ENCODE measurements at places on chromosomes 12 and 14. TPM values are rescaled to one million over a fixed set of nuclear protein-coding genes. Genes with fewer than 3 reads are reported as not detected.

- DNase-seq: no peak
These were observed 188.3 kb downstream of the DAD1 start for GRCh38 chr14:22400655-22401259.

DNA sequence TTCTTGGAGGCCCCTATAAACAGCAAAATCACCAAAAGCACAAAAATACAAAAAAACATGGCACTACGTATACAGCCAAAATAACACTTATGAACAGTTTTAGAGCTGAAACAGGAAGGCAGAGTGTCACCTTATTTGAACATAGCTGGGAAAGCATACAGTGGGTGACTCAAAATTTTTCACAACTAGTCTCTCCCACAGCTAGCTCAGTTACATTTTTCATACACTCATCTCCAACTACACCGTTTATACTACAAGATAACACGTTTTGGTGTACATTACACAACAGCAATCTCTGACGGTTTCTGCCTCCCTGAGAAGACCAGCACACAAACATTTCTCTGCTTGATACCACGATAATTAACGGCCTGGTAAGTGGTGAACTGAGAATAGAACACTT lies 2.9 kb downstream of the RAD52 start:
- DNase-seq: no peak

AKAP6 gene
- 76.3 TPM for total RNA-seq

DNA sequence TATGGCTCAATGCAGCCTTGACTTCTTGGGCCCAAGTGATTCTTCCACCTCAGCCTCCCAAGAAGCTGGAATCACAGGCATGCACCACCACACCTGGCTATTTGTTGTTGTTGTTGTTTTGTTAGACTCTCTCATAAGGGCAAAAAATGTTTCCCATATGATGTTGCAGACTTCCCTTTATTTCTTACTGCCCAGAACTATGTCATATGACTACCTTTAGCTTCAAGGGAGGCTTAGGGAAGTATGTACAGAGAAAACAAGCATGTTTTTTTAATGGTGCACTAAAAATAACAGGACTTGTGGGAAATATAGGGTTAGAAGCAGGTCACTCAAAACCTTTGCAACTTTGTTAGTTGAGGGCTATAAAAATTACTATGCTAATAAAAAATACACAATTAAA lies 4.3 kb upstream of the GPR19 start:
- DNase-seq: no peak

- no peak for DNase-seq
These were observed 51.2 kb downstream of the DRAM1 start for GRCh38 chr12:101928556-101928955.

PPM1H gene
- total RNA-seq: 1.9 TPM

DNA sequence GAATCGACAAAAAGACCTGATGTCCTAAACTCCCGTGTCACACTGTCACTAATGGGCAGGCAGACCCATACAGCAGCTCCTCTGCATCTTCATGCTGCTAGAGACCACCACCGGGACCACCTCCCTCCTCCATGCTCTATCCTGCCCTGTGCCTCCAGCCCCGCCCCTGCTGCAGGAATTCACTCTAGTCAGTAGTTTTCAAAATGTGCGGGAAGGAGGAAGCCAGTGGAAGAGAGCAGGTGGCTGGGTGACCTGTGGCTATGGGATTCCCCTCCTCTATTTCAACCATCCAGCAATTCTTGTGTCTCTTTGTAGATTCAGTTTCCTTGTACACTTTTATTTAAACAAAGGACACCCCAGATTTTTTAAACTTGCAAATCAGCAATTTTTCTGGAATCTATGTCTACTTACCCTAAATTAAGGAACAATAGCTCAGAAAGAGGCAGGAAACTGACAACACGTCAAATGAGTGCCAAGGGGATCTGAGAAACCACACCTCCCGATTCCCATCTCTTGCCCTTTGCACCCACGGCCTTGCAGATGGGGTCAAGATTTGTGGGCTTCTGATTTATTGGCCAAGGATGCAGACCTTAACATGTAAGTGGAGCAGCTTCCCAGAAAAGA lies 20.4 kb upstream of the MAP1LC3B2 start:
- DNase-seq: no peak

GRCh38 chr12:27896419-27896990 lies 76.0 kb downstream of the PTHLH start:
- no peak for DNase-seq

DNA sequence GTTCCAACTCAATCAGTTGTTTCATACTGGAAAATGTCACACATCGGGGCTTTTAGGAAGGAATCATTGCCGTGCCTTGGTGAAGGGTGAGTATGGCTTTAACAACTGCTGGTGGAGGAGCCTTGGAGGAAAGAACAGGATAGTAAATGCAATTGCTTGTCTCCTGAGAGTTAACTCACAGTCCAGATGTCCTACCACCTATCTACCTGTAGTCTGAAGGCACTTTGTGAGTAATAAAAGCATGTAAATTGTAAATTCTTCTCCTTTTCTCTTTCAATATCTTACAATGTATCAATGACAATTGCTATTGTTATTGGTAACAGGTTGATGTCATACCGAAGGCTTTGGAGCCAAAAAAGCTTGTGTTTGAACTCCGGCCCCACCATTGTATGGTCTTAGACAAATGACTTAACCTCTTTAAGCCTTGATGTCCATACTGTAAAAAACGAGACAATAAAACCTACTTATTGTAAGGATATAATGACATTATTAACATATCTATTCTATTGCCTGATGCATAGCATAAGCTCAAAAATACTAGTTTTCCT lies 397.4 kb downstream of the ADAMTS20 start:
- no peak for DNase-seq

- peak; percentile 5 for DNase-seq
These were observed 31.6 kb upstream of the FICD start for GRCh38 chr12:108483213-108484059.

TSPAN11 gene
- 1.7 TPM for total RNA-seq

DNA sequence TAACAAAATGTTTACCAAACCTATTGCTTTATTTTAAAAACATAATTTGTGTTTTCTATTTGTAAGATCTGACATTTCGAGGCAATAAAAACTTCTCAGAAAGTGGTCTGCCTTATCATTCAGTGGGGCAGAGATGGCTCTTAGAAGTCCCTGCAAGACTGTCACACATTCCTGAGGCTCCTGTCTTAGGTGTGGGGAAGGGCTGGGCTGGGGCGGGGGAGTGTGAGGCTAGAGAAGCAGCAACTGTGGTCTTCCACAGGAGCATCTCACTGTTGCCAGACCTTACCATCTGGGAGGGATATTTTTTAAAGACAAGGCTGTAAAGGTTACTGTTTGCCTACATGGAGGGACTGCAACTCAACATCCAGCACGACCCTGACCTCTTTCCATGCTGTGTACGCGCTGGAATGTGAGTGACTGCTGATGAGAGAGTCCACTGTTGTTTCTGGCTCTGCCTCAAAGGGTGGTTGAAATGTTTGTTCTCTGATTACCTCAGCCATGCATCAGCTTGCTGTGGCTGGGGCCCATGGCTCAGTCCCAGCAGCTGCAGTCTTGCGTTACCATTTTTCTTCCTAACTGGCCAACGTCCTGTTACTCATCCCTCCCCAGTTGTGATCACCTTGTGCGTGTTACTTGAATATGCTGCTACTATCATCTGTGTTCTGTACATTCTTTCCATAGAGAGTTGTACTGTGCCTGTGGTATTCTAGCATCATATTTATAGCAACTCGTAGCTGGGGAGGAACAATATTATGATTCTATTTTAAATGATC lies 12.4 kb downstream of the ERG28 start:
- DNase-seq: peak; percentile 62

DNA sequence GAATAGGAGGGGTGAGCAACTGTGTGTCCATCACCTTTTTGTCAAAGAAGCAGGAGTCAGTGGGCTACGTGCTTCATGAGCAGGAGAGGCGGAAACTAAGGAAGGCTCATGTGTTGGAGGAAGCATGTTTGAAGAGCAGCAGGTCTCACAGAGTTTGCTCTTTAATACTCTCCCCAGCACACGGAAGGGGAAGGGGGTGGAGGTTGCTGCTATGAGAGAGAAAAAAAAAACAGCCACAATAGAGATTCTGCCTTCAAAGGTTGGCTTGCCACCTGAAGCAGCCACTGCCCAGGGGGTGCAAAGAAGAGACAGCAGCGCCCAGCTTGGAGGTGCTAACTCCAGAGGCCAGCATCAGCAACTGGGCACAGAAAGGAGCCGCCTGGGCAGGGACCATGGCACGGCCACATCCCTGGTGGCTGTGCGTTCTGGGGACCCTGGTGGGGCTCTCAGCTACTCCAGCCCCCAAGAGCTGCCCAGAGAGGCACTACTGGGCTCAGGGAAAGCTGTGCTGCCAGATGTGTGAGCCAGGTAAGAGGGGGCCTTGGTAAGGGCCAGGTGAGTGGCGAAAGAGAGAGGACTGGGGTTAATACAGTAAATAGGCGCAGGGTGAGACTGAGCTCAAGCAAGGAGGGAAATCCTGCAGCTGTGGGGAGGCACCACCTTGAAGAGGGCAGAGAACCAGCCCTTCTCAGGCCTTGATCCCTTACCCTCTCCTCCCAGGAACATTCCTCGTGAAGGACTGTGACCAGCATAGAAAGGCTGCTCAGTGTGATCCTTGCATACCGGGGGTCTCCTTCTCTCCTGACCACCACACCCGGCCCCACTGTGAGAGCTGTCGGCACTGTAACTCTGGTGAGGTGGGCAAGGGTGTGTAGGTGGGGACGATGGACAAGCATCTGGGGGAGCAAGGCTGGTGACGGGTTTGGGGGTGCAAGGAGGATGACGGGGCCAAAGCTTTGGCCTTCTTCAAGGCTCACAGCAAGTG lies at the start of gene CD27:
TSS of gene CD27 (plus strand) at position 252 of the 985 bp plus-strand sequence. CDS start at position 393, 141 bp downstream.
- no peak for DNase-seq

DNA sequence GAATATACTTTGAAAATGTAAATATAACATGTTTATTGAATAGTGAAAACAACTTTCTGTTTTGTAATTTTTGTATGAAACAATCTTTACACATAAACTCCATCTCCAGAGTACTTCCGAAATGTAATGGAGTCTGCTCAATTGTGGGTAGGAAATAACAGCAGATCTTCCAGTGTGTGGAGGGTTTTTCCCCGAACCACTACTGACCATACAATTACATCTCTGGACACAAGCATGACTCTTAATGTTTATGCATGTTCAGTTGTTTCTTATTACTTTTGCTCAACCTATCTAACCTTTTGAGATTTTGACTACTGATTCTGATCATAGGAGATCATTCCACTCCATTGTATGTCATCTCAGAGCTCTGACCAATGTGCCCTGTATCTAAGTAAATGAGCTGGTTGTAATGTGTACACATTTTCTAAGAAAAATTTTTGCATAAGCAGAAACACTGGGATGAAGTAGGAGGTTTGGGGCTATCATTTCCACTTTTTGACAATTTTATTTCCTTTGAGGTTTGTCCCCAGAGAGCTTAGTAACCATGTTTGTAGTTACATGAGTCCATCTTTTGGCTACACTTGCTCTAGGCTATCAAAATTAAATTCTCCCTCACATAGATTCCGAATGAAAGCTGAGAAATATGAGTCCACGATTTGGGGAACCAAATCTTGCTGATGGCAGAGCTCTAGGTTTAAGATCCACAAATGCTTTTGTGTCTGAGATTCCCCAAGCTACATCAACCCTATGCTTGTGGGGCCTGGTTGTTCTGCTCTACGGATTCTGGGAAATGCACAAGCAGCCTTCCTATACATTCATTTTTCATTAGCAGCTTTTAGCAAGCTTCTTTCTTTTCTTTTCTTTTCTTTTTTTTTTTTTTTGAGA lies 21.4 kb upstream of the CLEC4D start:
- no peak for DNase-seq

- DNase-seq: peak; percentile 77
These were observed 7.6 kb upstream of the AEBP2 start for GRCh38 chr12:19431407-19432308.

MMP14 gene
- 103 TPM for total RNA-seq

GRCh38 chr14:60989599-60989998 lies 8.6 kb downstream of the SLC38A6 start:
- no peak for DNase-seq

DNA sequence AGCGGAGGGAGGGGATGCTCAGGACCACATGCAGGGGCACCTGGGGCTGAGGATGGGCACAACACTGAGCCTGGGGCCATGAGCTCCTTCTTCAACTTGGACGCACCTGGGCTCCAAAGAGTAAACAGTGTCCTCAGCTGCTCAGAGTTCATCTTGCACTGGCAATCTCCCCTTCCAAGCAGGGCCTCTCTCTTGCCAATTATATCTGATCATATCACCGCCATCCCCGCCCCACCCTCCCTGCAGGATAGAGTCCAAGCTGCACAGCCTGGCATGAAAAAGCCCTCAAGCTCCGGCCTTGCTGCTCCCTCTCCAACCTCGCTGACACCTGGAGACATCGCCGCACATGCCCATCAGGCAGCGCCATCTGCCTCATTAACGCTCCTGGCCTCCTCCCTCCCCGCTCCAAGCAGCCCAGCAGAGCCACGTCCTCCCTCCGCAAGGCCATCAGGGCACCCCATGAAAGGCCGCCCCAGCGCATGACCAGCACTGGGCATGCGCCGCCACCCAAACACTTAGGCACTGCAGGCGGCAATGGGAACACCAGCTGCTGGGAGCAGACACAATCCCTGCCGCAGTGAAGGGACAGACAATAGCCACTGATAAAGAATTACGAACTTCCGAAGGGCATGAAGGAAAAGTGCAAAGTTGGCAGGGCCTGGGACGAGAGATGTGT lies 88.8 kb downstream of the CHGA start:
- DNase-seq: no peak

DNA sequence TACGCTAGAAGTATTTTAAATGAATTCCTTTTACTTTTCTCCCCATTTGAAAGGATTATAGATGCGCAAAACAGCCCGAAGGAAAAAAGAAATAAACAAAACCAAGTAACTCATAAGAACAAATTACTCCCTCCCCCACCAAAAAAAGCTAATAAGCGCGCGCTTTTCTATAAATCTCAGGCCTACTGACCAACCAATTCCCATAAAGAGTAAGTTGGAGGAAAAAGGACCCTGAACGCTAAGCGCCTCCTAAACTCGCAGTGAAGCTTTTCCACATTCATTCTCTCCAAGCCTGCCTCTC lies 588 bp downstream of the MBIP start:
- DNase-seq: no peak

NGB gene
- total RNA-seq: not detected

GRCh38 chr14:85978582-85979250 lies 448.8 kb downstream of the FLRT2 start:
- no peak for DNase-seq

USP44 gene
- total RNA-seq: 3.9 TPM

GRCh38 chr12:118714500-118714899 lies 266.8 kb upstream of the SRRM4 start:
- DNase-seq: no peak

DNA sequence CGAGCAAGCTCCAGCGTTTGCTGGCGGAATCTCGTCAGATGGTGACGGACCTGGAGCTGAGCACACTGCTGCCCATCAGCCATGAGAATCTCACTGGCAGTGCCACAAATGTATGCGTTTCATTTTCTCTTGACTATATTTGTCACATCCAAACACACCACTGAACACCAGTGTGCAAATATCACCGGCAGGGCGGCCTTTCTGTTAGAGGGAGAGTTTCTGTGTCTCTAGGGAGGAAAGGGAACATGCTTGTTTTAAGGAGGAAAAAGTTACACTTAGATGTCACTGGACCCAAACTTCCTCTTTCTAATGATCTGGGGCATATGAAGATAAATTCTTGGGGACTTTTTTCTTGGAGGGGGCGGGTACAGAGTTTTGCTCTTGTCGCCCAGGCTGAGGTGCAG lies 21.9 kb upstream of the HIP1R start:
- no peak for DNase-seq

GRCh38 chr14:36223558-36223957 lies 47.0 kb upstream of the PTCSC3 start:
- DNase-seq: no peak

Data from umbilical cord (tissue), 2 donors.